ENCODE measurements at places on chromosomes 3 and 15. TPM values are rescaled to one million over a fixed set of nuclear protein-coding genes. Genes with fewer than 3 reads are reported as not detected.

- no peaks in the 10 kb centered on the region for H3K36me3 ChIP-seq
- no peak overlapping the region for H3K27ac ChIP-seq
- H3K27me3 ChIP-seq, result no peaks in the 10 kb centered on the region
- DNase-seq, result no peak
- H3K4me1 ChIP-seq, result no peaks in the 10 kb centered on the region
Measured at GRCh38 chr3:78414261-78414660, 1353.5 kb downstream of the ROBO1 start.

DNA sequence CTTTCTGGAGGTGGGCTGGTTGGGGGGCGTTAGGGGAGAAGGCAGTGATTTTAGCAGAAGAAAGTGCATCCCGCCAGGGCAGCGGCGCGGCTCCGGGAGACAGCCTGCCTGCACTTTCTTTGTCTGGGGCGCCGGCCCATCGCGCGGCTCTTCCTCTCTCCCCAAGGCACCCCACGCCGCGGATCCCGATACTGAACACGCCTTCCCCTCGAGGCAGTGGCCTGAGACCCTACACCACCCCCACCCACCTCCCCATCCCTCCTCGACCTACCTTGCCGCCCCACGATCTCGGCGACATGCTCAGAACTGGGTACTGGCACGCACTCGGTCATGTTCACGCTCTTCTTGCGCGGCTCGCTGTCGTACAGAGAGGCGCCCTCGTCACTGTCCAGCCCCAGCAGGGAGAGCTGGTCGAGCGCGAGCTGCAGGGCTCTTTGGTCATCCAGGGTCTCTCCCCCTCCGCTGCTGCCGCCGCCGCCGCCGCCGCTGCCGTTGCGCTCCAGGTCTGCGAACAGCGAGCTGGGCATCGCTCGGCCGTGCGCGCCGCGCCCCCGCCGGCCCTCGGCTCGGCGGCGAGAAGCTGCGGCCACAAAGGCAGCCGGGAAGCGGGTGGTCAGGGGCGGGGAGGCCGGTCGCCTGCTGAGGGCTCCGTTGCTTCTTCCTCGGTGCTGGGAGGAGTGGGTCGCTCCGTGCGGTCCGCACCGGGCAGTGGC, 483 bp downstream of the MEX3B start:
- H3K4me3 ChIP-seq, result peak overlapping the region; percentile 63
- no peaks in the 10 kb centered on the region for H3K4me1 ChIP-seq
- peak; percentile 58 for DNase-seq

GRCh38 chr3:127005864-127006500, 23.1 kb downstream of the PLXNA1 start:
- H3K27ac ChIP-seq, result no peak overlapping the region
- no peaks in the 10 kb centered on the region for H3K4me1 ChIP-seq
- peaks cover 7% of the 10 kb centered on the region for H3K36me3 ChIP-seq

GRCh38 chr3:143731776-143732175, 116.5 kb downstream of the SLC9A9 start:
- H3K27ac ChIP-seq, result no peak overlapping the region
- no peaks in the 10 kb centered on the region for H3K36me3 ChIP-seq
- H3K4me1 ChIP-seq, result no peaks in the 10 kb centered on the region
- DNase-seq, result no peak
- H3K27me3 ChIP-seq, result no peaks in the 10 kb centered on the region
- H3K4me3 ChIP-seq, result no peak overlapping the region

GRCh38 chr15:32840507-32841245, 122.9 kb downstream of the GREM1 start:
- no peak overlapping the region for H3K4me3 ChIP-seq
- H3K27ac ChIP-seq, result no peak overlapping the region
- H3K36me3 ChIP-seq, result no peaks in the 10 kb centered on the region
- H3K4me1 ChIP-seq, result no peaks in the 10 kb centered on the region

- H3K27me3 ChIP-seq, result no peaks in the 10 kb centered on the region
- no peak overlapping the region for H3K27ac ChIP-seq
- DNase-seq, result no peak
- no peak overlapping the region for H3K4me3 ChIP-seq
- peaks cover 20% of the 10 kb centered on the region for H3K4me1 ChIP-seq
Measured at GRCh38 chr15:64847016-64847415, 5.3 kb downstream of the PLEKHO2 start.

GRCh38 chr3:152205097-152205593, 63.6 kb upstream of the MBNL1 start:
- H3K4me1 ChIP-seq, result peaks cover 4% of the 10 kb centered on the region
- no peaks in the 10 kb centered on the region for H3K36me3 ChIP-seq
- no peak overlapping the region for H3K4me3 ChIP-seq

DNA sequence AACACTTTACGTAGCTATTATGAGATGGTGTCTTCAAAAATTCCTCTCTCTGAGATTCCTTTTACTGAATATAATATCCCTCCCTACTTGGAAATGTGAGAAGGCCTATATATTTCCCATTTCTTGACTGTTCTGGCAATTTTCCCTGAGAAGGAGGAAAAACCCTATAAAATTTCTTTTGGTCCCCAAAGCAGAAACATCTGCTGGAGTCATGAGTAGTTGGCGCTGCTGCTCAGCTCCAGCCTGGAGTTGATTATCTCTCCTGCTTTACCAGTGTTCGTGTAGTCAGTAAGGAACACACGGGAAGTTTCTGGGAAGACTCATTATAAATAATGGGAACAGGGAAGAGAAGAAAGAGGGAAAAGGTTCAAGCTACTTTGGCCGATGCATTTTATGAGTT, 680.1 kb downstream of the EPHA3 start:
- H3K4me3 ChIP-seq, result no peak overlapping the region
- H3K27me3 ChIP-seq, result no peaks in the 10 kb centered on the region
- H3K36me3 ChIP-seq, result no peaks in the 10 kb centered on the region
- H3K4me1 ChIP-seq, result no peaks in the 10 kb centered on the region
- H3K27ac ChIP-seq, result no peak overlapping the region

GRCh38 chr3:143809121-143809621, 39.1 kb downstream of the SLC9A9 start:
- no peaks in the 10 kb centered on the region for H3K27me3 ChIP-seq
- H3K4me1 ChIP-seq, result no peaks in the 10 kb centered on the region
- peak; percentile 59 for DNase-seq
- H3K27ac ChIP-seq, result no peak overlapping the region
- H3K4me3 ChIP-seq, result no peak overlapping the region
- H3K36me3 ChIP-seq, result no peaks in the 10 kb centered on the region

- H3K27me3 ChIP-seq, result no peaks in the 10 kb centered on the region
- H3K27ac ChIP-seq, result peak overlapping the region; percentile 10
- DNase-seq, result no peak
- peaks cover 8% of the 10 kb centered on the region for H3K36me3 ChIP-seq
- peaks cover 51% of the 10 kb centered on the region for H3K4me1 ChIP-seq
- no peak overlapping the region for H3K4me3 ChIP-seq
Measured at GRCh38 chr15:64697911-64698369, 77.4 kb downstream of the RBPMS2 start.

- DNase-seq, result peak; percentile 51
- H3K27me3 ChIP-seq, result no peaks in the 10 kb centered on the region
- H3K36me3 ChIP-seq, result peaks cover 2% of the 10 kb centered on the region
- H3K4me3 ChIP-seq, result no peak overlapping the region
Measured at GRCh38 chr3:47404955-47405790, 24.4 kb downstream of the PTPN23 start.

DNA sequence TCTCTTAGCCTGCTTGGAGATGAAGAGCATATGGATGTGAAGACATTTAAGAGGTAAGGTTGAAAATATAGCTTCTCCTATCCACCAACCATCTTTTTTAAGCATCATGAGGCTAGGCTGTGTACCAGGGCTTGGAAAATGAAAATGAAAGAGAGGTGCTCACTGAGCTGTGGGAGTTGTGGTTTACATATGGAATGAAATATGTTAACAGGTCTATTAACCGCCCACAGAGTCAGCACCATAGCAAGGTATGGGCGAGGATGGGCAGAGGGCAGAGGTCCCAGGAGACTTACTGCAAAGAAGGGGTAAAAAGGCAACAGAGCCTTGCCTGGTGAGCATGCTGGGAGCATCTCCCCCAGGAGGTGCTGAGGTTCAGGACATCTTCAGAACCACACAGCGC, 273.1 kb downstream of the GABRG3 start:
- no peaks in the 10 kb centered on the region for H3K27me3 ChIP-seq
- no peak overlapping the region for H3K4me3 ChIP-seq
- DNase-seq, result no peak
- no peak overlapping the region for H3K27ac ChIP-seq

GRCh38 chr15:79881668-79882067, 15.1 kb downstream of the MTHFS start:
- no peaks in the 10 kb centered on the region for H3K27me3 ChIP-seq
- no peak for DNase-seq
- peaks cover 17% of the 10 kb centered on the region for H3K36me3 ChIP-seq
- no peak overlapping the region for H3K4me3 ChIP-seq

GRCh38 chr15:37824717-37825382, 109.6 kb upstream of the TMCO5A start:
- no peak overlapping the region for H3K27ac ChIP-seq
- H3K36me3 ChIP-seq, result no peaks in the 10 kb centered on the region
- H3K4me1 ChIP-seq, result no peaks in the 10 kb centered on the region

DNA sequence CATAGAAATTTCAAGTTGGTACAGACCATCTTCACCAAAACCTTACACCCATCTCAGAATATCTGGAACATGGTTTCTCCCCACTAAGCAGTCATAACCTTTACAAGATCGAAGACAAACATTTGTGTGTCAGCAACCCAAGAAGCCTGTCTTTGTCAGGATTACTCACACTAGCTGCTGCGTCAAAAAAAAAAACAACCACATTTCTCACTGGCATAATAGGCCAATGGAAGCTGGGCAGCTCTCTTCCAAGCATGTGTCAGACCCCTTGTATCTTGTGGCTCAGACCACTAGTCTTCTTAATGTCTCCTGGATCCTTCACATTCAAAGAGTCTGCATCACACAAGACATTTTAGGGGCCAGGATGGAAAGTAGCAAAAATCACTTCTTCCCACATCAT, 266.9 kb upstream of the IGF1R start:
- no peak for DNase-seq
- H3K4me1 ChIP-seq, result no peaks in the 10 kb centered on the region
- H3K4me3 ChIP-seq, result no peak overlapping the region
- no peaks in the 10 kb centered on the region for H3K27me3 ChIP-seq
- H3K36me3 ChIP-seq, result no peaks in the 10 kb centered on the region

DNA sequence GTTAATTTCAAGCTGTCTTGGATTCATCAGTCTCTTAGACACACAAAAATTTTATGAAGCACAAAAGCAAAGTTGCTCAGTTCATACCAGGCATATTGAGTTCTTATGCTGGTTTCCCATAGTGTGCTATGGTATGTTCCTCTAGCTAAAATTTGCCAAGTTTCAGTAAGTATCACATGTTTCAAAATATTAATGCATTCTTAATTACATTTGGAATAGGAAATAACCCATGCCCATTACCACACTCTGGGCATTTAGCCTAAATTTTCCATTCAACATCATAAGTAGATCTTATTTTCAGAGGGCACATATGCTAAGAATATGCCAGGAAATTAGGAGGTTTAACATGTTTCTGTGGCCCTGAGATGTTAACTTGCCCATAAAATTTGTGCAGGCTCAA, 289.9 kb downstream of the SHOX2 start:
- H3K27ac ChIP-seq, result no peak overlapping the region
- no peak for DNase-seq
- H3K4me1 ChIP-seq, result no peaks in the 10 kb centered on the region
- H3K4me3 ChIP-seq, result no peak overlapping the region
- no peaks in the 10 kb centered on the region for H3K36me3 ChIP-seq

- DNase-seq, result no peak
- no peak overlapping the region for H3K27ac ChIP-seq
- H3K4me1 ChIP-seq, result peaks cover 3% of the 10 kb centered on the region
- no peak overlapping the region for H3K4me3 ChIP-seq
Measured at GRCh38 chr15:69668963-69669362, 216.3 kb downstream of the RPLP1 start.

DNA sequence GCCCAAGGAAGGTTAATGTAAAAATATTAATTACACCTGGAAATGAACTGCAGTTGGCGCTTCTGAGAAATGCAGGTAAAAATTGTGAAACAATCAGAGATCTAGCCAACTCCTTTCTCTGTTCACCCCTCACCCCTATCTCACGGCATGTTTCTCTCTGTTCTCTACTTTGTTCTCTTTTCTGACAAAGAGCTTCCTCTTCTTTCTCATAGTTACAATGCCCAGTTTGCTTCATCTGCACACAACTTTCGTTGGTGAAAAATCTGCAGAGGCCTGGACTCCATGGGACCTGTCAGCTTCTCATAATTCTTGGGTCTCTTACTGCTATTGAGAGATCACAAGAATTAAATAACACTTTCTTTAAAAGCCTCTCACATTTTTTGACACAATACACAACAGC, 212.9 kb upstream of the LRRN1 start:
- H3K4me3 ChIP-seq, result no peak overlapping the region

GRCh38 chr15:40940296-40940801, 11.2 kb downstream of the DLL4 start:
- peaks cover 31% of the 10 kb centered on the region for H3K4me1 ChIP-seq
- no peak overlapping the region for H3K4me3 ChIP-seq
- H3K36me3 ChIP-seq, result peaks cover 8% of the 10 kb centered on the region
- DNase-seq, result peak; percentile 49
- H3K27ac ChIP-seq, result peak overlapping the region; percentile 94

DNA sequence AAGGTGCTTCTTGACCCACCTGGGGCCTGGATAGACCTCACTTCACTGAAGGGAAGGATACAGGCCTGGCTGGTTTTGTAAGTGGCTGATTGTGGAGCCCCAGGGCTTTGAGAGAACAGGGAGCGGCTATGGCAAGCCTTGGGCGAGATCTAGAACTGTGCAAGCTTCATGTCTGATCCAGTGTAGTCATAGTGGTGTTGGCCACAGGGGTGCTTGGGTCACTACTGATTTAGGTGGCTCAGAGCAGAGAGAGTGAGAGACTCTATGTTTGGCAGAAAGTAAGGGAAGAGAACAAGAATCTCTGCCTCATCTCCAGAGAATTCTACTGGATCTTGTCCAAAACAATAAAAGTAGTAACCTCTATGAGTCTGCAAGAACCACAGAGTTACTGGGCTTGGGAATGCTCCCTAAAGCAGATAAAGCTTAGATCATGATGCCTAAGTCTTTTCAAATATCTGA, 394.2 kb upstream of the EPHA3 start:
- H3K27me3 ChIP-seq, result no peaks in the 10 kb centered on the region
- H3K4me3 ChIP-seq, result no peak overlapping the region
- DNase-seq, result no peak
- H3K36me3 ChIP-seq, result no peaks in the 10 kb centered on the region
- H3K27ac ChIP-seq, result no peak overlapping the region

DNA sequence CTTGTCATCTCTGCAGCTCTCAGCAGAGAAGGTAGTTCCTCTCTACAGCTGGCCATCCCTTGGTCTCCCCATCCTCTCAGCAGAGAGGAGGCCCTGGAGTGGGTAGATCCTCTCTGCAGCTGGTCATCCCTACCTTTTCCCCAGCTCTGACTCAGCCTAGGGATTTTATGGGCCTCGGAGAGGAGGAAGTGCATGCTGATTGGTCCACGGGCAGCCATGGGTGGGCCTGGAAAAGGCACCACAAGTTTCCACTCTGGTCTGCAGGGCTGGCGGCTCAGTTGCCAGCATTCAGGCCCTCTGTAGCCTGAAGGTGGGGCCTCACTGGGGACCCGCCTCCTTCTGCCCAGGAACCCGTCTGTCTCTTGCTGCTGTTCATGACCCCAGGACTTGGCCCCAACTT, 36.9 kb downstream of the NR1D2 start:
- no peak for DNase-seq
- no peak overlapping the region for H3K4me3 ChIP-seq
- no peaks in the 10 kb centered on the region for H3K4me1 ChIP-seq
- H3K27ac ChIP-seq, result no peak overlapping the region
- H3K27me3 ChIP-seq, result no peaks in the 10 kb centered on the region

ADPRH gene
- total RNA-seq, result 10.3 TPM

PLSCR2 gene
- not detected for total RNA-seq

ASB14 gene
- 1.4 TPM for total RNA-seq

HDC gene
- total RNA-seq, result 0.82 TPM

SOX14 gene
- total RNA-seq, result not detected

RASGRF1 gene
- 71.2 TPM for total RNA-seq

TEX9 gene
- total RNA-seq, result 17.4 TPM

CX3CR1 gene
- total RNA-seq, result 4.7 TPM

PARL gene
- total RNA-seq, result 30.0 TPM

DPPA2 gene
- not detected for total RNA-seq

C3orf85 gene
- not detected for total RNA-seq

GOLGA6A gene
- not detected for total RNA-seq
